Anterior cingulate cortex (tissue), 58 donors: ENCODE measurements at places on chromosomes 7 and 10.

GRCh38 chr7:32161708-32162107, 91.5 kb upstream of the PDE1C start:
- DNase-seq: no peak

- DNase-seq: no peak
These were observed 112.6 kb downstream of the EEPD1 start for GRCh38 chr7:36265680-36266079.

GRCh38 chr7:40972426-40972825, 730.5 kb downstream of the INHBA start:
- DNase-seq: no peak

DNA sequence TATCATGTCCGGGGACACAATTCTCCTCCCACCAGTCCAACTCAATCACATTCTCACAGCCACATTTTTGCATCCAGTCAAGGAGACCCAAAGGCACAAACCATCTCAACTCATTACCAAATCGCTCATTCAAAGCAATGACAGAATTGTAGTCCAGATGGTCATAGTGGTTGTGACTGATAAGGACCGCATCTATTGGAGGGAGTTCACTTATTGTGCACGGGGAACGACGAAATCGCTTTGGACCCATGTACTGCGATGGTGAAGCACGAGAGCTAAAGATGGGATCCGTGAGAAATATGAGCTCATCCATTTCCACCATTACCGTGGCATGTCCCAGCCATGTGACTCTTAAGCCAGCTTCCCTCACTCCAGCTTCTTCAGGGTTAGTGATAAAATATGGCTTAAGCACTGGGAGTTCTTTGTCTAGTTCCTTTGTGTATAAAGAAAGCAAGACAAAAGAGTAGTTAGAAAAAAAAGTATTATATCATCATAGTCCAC, 29.1 kb downstream of the NAPEPLD start:
- DNase-seq: no peak

DNA sequence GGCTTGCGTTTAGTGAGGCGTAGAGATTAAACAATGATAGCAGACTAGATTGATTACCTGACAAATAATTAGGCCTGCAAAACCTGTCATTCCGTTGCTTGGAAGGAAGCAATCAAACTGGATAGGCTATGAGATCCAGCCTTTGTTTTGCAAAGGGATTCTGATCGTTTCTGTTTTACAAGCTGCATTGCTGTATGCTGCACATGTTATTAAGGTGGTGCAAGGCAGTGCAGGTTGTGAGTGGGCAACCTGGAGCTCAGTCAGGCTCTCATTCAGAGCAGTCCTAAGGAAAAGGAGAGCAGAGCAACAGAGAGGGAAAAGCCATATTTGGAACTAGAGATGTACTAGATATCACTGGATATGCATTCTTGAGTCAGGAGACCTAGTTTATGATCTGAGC, 6.9 kb upstream of the NOBOX start:
- DNase-seq: no peak

- DNase-seq: no peak
These were observed 10.7 kb downstream of the TSPAN14 start for GRCh38 chr10:80464557-80465450.

DNA sequence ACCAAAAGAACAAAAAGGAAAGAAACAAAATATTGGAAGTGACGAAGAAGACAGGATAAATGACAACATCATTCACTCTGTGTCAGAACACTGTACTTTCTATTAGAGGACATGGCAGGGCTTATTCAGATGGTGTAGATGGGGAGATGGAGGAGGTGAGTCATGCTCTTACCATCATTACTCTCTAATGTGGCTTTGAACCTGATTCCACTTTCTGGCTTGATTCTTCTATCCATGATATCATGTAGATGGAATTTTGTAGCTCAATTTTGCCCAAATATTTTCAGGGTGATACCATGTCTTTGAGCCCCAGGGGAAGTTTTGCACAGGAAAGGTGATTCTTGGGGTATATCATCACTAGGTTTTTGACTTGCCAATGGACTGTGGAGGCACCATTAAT, 91.7 kb downstream of the CFAP58 start:
- no peak for DNase-seq

GRCh38 chr7:115674467-115675024, 356.0 kb downstream of the TFEC start:
- no peak for DNase-seq

- DNase-seq: no peak
These were observed 18.9 kb downstream of the BAZ1B start for GRCh38 chr7:73503229-73503628.

DNA sequence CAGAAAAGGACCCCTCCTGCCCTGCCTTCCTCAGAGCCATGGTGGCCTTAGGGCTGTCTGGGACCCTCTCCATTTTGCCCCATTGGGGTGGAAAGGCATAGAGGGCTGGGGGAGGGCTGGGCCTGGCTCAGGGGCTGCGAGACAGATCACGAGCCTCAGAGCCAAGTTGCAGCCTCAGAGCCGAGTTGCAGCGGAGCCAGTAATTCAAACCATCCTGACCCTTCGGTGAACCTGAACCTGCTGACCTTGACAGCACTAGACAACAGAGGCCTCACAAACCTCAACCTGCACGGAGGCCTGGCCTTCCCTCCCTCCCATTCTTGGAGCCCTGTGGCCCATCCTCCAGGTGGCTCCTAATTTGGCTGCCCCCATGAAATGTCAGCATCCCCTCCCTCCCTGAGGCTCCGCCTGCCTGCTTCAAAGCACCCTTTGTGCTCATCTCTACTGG, 45.4 kb downstream of the PAX2 start:
- no peak for DNase-seq

- DNase-seq: no peak
These were observed 37.8 kb downstream of the DPYSL4 start for GRCh38 chr10:132224343-132225072.

GRCh38 chr10:97319671-97320479, 804 bp downstream of the FRAT1 start:
- DNase-seq: peak; percentile 31
